ENCODE measurements at places on chromosomes 3 and 15.

- no peak for DNase-seq
Observed at GRCh38 chr15:36458411-36458810, 121.0 kb upstream of the CDIN1 start.

DNA sequence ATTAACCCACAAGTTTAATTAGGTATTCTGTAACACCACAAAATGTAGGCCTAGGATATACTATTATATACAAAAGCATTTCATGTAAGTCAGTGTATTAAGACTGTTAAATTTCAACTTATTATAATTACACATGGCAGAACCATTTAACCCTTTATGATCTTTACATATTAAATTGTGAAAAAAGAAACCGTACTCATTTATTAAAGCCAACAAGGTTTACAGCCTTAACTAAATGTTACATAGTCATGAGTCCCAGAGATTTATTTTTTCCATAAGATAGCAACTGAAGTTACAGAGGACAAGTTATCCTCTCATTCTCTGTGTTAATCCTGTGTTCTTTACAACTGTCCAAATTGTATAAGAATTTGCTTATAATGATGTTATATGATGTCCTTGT, 615.8 kb upstream of the AGTR1 start:
- no peak for DNase-seq

GRCh38 chr3:111763001-111763471, 96.0 kb upstream of the PHLDB2 start:
- DNase-seq, result no peak

DNA sequence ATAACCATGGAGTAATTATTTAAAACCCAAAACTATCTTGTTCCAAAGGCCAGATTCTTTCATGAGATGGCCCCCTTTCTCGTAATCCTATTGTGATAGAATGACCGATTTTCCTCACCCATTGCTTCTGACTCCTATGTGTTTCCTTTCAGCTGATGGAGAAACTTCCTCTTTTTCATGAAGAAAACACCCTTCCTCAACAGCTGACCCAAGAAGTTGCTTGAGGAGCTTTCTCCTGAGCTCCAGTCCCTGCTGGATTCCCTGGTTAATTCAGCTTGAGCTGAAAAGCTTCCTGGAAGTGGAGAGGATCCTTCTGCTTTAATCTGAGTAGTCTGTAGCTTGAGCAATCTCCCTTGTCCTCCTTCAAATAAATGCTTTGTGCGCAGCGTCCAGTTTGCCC, 75.0 kb downstream of the BFSP2 start:
- no peak for DNase-seq

DNA sequence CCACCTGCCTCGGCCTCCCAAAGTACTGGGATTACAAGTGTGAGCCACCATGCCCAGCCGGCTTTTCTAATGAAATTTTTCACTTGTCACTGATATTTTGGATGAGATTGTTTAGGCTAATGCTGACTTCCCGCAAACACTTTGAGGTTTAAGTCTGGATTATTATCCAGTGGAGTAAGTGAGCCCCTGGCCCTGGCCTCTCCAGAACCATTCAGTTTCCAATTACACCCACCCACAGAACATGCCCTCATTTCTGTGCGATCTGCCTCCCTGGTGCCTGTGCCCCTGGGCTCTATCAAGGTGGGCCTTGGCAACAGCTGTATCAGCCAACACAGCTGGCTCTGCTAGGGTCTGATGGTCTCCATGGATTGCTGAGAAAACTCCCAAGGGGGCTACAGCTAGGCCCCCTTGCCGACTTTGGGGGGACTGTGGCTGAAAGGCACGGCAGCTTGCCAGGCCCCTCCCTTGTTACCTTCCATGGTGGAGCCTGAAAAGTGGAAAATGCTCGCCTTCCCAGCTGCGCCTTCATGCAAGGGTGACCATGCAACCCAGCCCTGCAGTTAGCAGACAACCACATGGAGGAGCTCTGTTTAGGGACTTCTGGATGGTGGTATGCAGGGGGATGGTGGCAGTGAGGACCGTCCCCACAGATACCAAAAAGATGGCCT, 288.9 kb downstream of the FAM43A start:
- no peak for DNase-seq

DNA sequence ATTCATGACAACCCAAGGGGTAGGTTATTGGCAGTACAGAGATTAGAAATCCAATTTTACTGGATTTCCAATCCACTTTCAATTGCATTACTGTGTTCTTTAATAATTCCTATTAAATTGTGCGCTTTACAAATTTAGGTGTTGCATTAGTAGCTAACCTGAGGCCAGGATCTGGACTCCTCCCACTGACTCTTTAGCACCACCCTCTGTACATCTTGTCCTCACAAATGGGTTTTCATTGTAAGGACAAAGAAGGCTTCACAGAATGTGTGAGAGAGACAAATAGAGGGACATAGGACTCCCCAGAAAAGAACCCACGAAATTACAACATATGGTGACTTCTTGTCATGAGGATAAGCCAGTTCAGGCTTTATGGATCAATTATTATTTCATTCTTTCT, 643.1 kb upstream of the NAALADL2 start:
- DNase-seq, result no peak

- DNase-seq, result no peak
Observed at GRCh38 chr3:8503871-8504610, 2.4 kb downstream of the LMCD1 start.

DNA sequence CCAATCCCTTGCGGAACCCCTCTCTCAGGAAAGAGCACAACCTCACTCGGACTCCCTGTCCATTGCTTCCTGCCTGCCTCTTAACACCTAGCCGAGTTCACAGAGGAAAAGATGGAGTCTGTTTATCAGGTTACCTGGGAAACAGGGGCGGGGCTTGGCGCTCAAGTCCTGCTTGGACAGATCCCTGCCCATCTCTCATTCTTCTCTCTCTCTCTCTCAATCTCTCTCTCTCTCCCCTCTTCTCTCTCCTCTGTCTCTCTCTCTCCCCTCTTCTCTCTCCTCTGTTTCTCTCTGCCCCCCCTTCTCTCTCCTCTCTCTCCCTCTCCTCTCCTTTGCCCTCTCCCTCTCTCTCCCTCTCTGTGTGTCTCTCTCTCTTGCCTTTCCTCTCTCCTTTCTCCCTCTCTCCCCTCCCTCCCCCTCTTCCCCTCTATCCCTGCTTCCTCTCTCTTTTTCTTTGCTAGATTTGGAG, at the start of gene EFHB:
Gene EFHB, minus strand, starts transcription at position 120 of the 469 bp plus-strand sequence. CDS start 199 bp downstream, outside the sequence.
- DNase-seq, result no peak

GRCh38 chr3:10219737-10220136, 28.5 kb upstream of the TATDN2 start:
- no peak for DNase-seq

GRCh38 chr3:184910664-184911063, 98.7 kb downstream of the VPS8 start:
- DNase-seq, result no peak

DNA sequence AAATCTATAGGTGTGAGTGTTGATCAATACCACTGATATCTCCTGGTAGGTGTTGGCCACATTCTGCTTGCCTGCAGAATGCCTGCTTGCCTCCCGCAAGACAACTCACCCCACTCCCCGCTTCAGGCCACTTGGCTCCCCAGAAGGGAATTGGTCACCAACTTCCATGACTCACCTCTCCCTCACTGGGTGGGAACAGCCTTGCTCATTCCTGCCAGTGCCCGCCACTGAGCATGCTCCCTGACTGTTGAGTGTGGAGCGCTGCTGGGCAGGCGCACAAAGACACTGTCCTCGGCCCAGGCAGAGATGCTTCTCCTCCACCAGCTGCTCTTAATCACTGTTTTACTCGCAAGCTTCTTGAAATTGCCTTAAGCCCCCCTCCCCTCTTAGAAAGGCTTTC, 57.3 kb upstream of the PPP2R3A start:
- DNase-seq, result no peak

DNA sequence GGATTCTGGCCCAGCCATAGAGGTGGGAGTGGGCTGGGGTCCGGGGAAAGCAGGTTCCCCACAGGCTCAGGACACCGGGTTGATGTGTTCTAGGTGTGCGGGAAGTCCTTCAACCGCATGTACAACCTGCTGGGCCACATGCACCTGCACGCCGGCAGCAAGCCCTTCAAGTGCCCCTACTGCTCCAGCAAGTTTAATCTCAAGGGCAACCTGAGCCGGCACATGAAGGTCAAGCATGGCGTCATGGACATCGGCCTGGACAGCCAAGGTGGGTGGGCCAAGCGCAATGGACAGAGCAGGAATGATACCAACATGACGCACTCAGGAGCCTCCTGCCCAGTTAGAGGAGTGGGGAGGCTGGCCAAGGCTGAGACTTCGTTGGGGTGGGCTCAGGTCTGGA, 28.2 kb downstream of the IDH2 start:
- no peak for DNase-seq

DNA sequence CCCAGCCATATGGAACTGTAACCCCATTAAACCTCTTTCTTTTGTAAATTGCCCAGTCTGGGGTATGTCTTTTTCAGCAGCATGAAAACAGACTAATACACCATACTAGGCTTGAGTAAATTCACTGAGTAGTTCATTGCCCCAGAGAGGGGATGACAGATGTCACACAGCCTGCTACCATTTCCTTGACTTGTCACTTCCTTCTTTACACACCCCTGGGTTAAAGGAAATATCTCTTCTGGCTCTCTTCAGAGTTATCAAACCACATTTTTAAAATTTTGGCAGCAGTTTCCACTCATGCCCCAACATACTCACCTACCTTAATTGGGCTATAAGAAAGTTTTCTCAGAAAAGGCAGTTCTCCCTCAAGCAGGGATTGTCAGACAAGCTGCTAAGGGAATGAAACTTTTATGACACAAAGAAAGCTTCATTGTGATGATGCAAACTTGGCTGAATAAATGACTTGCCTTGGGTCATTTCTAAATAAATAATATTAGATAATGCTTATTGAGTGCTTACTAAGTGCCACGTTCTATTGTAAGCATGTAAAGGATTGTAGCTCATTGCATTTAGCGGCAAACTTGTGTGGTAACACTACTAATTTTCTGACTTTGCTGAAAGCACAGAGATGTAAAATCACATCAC, 68.0 kb upstream of the RBMS3 start:
- DNase-seq, result no peak

DNA sequence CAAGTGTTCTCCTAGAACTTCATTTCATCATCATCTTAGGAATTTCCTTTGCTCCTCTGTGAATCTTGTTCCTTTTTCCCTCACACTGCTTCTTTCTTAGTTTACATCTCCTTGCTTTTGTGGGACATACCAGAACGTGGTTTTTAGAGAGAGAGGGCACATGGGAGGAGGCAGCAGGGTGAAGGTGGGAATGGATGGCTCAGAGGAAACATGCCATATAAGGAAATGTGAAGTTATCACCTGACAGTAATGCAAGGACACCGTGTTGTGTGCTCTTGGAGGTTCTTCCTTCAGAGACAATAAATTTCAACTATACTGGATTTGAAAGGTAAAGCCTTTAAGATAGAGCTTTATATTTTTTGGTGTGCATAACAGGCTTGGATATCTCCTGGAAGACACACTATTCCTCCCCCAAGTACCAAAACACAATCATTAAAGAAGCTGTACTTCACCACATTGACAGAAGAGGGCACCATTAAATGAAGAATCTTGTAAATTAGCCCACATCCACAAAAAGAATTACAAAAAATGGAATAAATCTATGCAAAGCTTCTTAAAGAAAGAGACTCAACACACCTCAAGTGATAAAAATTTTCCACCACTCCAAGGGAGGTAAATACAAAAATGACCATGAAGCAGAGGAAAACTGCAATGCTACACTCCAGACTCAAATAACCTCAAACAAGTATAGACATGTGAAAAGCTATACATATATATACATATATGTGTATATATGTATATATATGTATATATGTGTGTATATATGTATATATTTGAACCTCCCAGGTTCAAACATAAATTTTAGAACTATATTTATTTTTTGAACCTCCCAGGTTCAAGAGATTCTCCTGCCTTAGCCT, 26.1 kb downstream of the RPL39L start:
- DNase-seq, result no peak

- no peak for DNase-seq
Observed at GRCh38 chr15:55619783-55620182, 31.6 kb upstream of the PYGO1 start.

GRCh38 chr3:55333923-55334322, 153.2 kb downstream of the WNT5A start:
- DNase-seq, result no peak

GRCh38 chr3:177646749-177647148, 449.5 kb upstream of the TBL1XR1 start:
- DNase-seq, result no peak

DNA sequence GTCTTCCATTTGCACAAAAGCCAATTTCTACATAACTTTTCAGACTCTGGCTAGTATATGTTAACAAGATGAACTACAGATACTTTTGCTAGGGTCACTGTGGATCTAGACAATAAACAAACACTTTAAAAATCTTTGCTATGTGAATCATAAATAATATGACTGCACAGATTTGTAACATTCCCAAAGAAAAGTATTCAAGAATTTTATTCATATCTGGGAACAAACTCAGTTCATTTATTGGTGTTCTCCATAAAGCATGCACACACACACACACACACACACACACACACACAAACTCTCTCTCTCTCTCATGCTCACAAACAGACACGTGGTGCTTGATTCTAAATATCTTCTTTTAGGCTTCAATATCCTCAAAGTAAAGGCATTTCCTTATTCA, 18.8 kb upstream of the THRB start:
- no peak for DNase-seq

DNA sequence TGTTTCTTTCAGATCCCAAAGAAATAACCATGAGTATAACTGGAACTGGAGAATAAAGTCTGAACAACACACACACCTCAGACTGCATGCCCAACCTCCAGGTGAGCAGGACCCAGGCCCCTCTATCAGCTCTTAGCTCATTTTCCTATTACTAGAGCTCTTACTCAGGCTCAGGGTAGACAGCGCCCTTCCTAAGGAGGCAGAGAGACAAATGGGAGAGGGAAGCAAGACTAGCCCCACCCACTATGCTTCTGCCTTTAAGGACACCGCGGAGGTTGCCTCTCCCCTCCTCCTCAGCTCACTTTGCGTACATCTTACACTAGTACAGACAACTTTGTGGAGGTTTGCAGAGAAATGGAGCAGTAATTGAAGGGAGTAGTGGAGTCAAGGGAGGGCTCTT, 44.0 kb upstream of the GLCE start:
- DNase-seq, result no peak

GRCh38 chr15:41150279-41150678, 34.2 kb upstream of the INO80 start:
- no peak for DNase-seq

GRCh38 chr3:63974451-63974850, 48.8 kb downstream of the PSMD6 start:
- no peak for DNase-seq

- no peak for DNase-seq
Observed at GRCh38 chr3:74409066-74409465, 205.4 kb downstream of the CNTN3 start.

- no peak for DNase-seq
Observed at GRCh38 chr3:40465456-40465855, 8.3 kb downstream of the RPL14 start.

GRCh38 chr3:46987743-46988401, 8.4 kb downstream of the NBEAL2 start:
- DNase-seq, result peak; percentile 69

GRCh38 chr3:170352936-170353335, 4.6 kb upstream of the SKIL start:
- DNase-seq, result no peak

GRCh38 chr3:58608648-58609047, 31.5 kb upstream of the FAM107A start:
- DNase-seq, result no peak
